ENCODE measurements at places on chromosomes 7 and 10. TPM values are rescaled to one million over a fixed set of nuclear protein-coding genes. Genes with fewer than 3 reads are reported as not detected.

DNA sequence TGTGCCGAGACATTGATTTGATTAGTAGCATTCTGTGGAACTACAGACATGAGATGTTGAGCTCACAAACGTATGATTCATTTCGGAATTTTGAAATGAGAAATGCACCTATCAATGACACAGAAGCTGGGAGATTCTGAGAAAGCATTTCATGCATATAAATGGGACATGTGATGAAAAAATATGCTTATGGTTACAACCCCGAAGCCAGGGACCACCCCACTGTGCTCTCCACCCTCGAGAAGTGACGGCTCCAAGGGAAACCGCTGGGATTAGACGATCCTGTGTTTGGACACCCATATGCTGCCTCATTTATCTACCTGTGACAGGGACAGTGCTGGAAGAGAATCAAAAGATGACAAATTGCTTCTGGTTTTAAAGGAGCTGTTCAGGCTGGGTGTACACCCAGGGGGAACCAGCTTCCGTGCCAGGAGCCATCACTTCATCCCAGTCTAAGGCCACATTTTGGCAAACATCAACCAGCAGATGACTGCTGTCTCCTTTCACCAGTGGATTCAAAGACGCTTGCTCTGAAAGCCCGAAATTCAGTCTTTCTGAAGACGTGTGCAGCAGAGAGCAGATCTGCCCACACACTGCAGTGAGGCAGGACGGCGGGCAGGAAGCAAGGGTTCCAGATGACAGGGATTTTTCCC is 109.9 kb downstream of the ATXN7L1 start:
- no peak overlapping the region for H3K4me3 ChIP-seq
- peaks cover 45% of the 10 kb centered on the region for H3K4me1 ChIP-seq
- DNase-seq, result no peak
- no peak overlapping the region for H3K27ac ChIP-seq

GRCh38 chr10:132739225-132739613 is 46.7 kb downstream of the NKX6-2 start:
- H3K4me1 ChIP-seq, result no peaks in the 10 kb centered on the region
- H3K27me3 ChIP-seq, result no peaks in the 10 kb centered on the region
- no peak overlapping the region for H3K4me3 ChIP-seq
- H3K36me3 ChIP-seq, result no peaks in the 10 kb centered on the region
- H3K27ac ChIP-seq, result no peak overlapping the region

DNA sequence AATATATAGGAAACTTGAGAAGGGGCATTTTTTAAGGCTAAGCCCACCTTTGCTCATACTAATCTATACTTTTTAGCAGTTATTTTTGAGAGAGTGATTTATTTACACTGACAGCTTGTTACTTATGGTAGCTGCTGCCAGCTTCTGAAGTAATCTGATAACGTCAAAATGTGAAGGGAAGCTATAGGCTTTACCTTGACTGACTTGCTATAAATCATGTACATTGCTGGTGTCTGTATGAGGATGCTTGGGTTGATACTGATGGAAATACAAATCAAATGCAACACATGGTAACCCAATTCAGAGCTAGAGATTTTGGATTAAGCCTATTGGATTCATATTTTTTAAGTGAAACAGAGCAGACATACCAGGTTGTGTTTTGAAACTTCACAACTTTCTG is 299.4 kb downstream of the LRMDA start:
- H3K4me1 ChIP-seq, result no peaks in the 10 kb centered on the region
- no peak for DNase-seq
- no peak overlapping the region for H3K27ac ChIP-seq
- no peak overlapping the region for H3K4me3 ChIP-seq
- no peaks in the 10 kb centered on the region for H3K27me3 ChIP-seq

- H3K4me1 ChIP-seq, result no peaks in the 10 kb centered on the region
- H3K36me3 ChIP-seq, result no peaks in the 10 kb centered on the region
- DNase-seq, result no peak
- no peak overlapping the region for H3K27ac ChIP-seq
- H3K4me3 ChIP-seq, result no peak overlapping the region
These were observed 22.0 kb upstream of the CPA5 start for GRCh38 chr7:130322615-130323014.

- H3K4me3 ChIP-seq, result no peak overlapping the region
- H3K4me1 ChIP-seq, result no peaks in the 10 kb centered on the region
- H3K27me3 ChIP-seq, result no peaks in the 10 kb centered on the region
These were observed 1195.7 kb upstream of the SORCS1 start for GRCh38 chr10:108360187-108360586.

GRCh38 chr7:42886893-42887505 is 24.9 kb downstream of the C7orf25 start:
- DNase-seq, result no peak
- H3K27me3 ChIP-seq, result peaks cover 4% of the 10 kb centered on the region
- H3K4me1 ChIP-seq, result peaks cover 21% of the 10 kb centered on the region
- no peaks in the 10 kb centered on the region for H3K36me3 ChIP-seq
- peak overlapping the region; percentile 80 for H3K4me3 ChIP-seq

- H3K27me3 ChIP-seq, result peaks cover 8% of the 10 kb centered on the region
- H3K4me1 ChIP-seq, result peaks cover 4% of the 10 kb centered on the region
- no peaks in the 10 kb centered on the region for H3K36me3 ChIP-seq
- DNase-seq, result no peak
These were observed 23.8 kb upstream of the MSMB start for GRCh38 chr10:46069771-46070463.

GRCh38 chr7:127039541-127039940 is 213.2 kb downstream of the GRM8 start:
- no peak overlapping the region for H3K4me3 ChIP-seq
- no peak for DNase-seq
- H3K27ac ChIP-seq, result no peak overlapping the region
- H3K27me3 ChIP-seq, result no peaks in the 10 kb centered on the region
- H3K4me1 ChIP-seq, result no peaks in the 10 kb centered on the region

The AGAP9 gene
- 33.9 TPM for total RNA-seq

The GIMAP2 gene
- 30.5 TPM for total RNA-seq

Measured in activated T-helper 2 cell treated with anti-CD3 and anti-CD28 coated beads, Interferon-gamma antibody, Interleukin-2, Interleukin-4, amounts not matched to agents 10 μg/mL and 5 μg/mL and 100 μg/mL, durations not matched to agents 14 hours and 24 hours and 36 hours (primary cell).